NCI-H69 (cell line): ENCODE measurements at places on chromosomes 6 and 20.
A peak's percentile ranks its signal among the peaks of the same experiment; 100 is the strongest.

GRCh38 chr6:24032896-24033688 is 92.9 kb upstream of the NRSN1 start:
- DNase-seq: peak; percentile 7

GRCh38 chr20:47725248-47725973 is 59.9 kb downstream of the SULF2 start:
- DNase-seq: peak; percentile 77

DNA sequence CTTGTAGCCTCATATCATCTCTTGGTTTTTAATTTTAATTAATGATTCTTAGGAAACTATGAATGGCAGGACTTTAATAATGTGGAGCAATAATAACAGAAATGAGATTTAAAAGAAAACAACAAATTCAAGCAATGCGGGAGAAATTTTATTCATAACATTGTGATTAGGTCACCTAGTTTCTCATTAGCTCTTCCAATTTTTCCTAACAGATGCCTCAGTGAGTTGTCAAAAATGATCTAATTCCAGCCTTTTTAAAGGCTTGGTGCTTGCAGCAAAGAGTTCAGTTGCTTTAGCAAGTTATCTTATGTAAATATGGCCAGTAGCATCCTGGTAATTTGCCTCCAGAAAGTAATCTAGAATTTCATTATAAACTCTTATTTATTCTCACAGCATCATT is 20.4 kb downstream of the PDE7B start:
- no peak for DNase-seq

DNA sequence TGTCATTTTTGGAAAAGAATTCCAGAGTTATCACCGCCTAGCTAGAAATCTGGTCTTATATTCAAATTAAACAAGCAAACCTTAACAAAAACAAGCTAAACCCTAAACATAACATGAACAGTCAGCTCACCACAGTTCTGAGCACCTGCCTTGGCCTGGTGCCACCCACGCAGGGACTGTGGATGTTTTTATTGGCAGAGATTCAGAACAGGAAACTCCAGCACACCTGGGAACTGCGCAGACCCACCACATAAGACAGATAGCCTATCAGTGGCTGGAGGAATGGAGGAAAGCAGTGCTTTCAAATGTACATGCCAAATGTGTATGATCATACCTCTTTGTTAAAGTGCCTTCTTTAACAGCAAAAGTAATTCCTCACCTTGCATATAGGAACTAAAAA is 8.9 kb downstream of the SLC16A10 start:
- DNase-seq: peak; percentile 78
